Pericardium fibroblast (primary cell): ENCODE measurements at places on chromosomes 13 and 19. TPM values are rescaled to one million over a fixed set of nuclear protein-coding genes. Genes with fewer than 3 reads are reported as not detected.

The ZNF790 gene
- 1.9 and 4.4 TPM in 2 replicates for total RNA-seq

The CEACAM19 gene
- 1.3 and 1.4 TPM in 2 replicates for total RNA-seq

The ADGRE2 gene
- 0.09 and 0.93 TPM in 2 replicates for total RNA-seq

The SYT3 gene
- 0.09 and 0.12 TPM in 2 replicates for total RNA-seq

The RDH8 gene
- not detected in 2 replicates for total RNA-seq

The ESD gene
- total RNA-seq = 104 and 145 TPM in 2 replicates

The PDX1 gene
- not detected in 2 replicates for total RNA-seq

The ZNF260 gene
- 7.7 and 8.8 TPM in 2 replicates for total RNA-seq

The FXYD7 gene
- not detected in 2 replicates for total RNA-seq

The ZNF224 gene
- 7.8 and 8.3 TPM in 2 replicates for total RNA-seq

The PABPC3 gene
- under 0.01 and 0.17 TPM in 2 replicates for total RNA-seq

The SIGLEC11 gene
- not detected in 2 replicates for total RNA-seq

The MEIOSIN gene
- total RNA-seq = not detected in 2 replicates

The BSPH1 gene
- total RNA-seq = not detected in 2 replicates
